COR-L47 (cell line): ENCODE measurements at places on chromosomes 4 and X.

DNA sequence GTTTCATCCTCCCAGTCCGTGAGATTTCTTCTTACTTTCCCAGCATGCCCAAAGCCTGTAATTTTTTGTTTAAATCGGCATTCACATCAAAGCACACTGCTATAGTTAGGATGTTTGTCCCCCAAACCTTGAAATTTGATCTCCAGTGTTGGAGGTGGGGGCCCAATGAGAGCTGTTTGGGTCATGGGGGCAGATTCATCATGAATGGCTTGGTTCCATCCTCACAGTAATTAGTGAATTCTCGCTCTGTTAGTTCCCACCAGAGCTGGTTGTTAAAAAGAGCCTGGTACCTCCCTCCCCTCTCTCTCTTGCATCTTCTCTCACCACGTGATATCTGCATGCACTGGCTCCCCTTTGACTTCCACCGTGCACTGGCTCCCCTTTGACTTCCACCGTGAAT lies 40.5 kb upstream of the PGRMC2 start:
- no peak for DNase-seq

DNA sequence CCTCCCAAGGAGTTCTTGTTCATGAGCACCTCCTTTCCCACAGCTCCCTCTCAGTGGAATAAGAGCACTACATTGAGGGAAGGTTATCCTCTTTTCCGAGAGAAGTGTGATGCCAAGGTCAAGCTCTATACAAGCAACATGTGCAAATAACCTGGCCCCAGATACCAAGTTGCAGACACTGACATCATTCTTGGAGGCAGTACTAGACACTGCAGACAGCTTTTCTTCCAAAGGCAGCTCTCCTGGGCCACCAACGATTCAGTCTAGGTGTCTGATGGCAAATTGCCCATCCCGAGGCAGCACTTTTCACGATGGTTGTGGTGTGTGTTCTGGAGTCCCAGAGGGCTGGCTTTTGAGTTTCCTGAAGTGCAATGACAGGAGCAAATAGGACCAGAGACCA lies 384.9 kb downstream of the TLL1 start:
- no peak for DNase-seq

DNA sequence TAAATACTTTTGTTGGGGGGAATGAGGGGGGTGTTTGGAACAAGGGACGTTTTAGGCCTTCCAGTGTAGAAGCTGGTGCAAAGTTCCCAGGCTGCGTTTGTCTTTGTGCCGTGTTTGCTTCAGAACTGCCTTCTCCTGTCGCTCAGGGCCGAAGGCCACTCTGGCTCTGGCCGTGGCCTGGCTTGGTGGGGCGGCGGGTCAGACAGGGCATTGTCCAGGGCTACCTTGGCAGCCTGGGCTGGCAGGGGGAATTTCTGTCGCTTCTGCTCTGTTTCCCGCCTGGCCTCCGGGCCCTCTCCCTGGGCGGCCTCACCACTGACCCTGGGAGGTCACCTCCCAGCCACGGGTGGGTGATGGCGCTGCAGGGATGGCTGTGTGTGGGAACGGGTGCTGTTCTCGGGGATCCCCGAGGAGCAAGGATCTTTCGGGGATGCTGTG lies 140.0 kb downstream of the COL4A6 start:
- no peak for DNase-seq

- DNase-seq, result no peak
Measured at GRCh38 chr4:115028682-115029410, 84.6 kb downstream of the NDST4 start.

- no peak for DNase-seq
Measured at GRCh38 chrX:39450234-39450977, 647.4 kb downstream of the BCOR start.

- DNase-seq, result no peak
Measured at GRCh38 chrX:132568291-132568690, 79.5 kb upstream of the MBNL3 start.

- no peak for DNase-seq
Measured at GRCh38 chrX:130173190-130173895, 1.6 kb downstream of the RAB33A start.
